ENCODE measurements at places on chromosomes 4 and X. TPM values are rescaled to one million over a fixed set of nuclear protein-coding genes. Genes with fewer than 3 reads are reported as not detected.

VEGFD gene
- total RNA-seq, result 0.28 TPM

GAGE2A gene
- total RNA-seq, result 0.58 TPM

GRCh38 chr4:144646523-144647094 is 653 bp downstream of the HHIP start:
- DNase-seq, result no peak

GRCh38 chr4:65546882-65547416 is 123.3 kb downstream of the EPHA5 start:
- no peak for DNase-seq

- no peak for DNase-seq
Measured at GRCh38 chrX:6738518-6739470, 203.9 kb upstream of the VCX3A start.
